T follicular helper cell (primary cell): ENCODE measurements at places on chromosomes 2 and 18.

GRCh38 chr18:65487569-65487968 lies 263.2 kb upstream of the CDH7 start:
- DNase-seq = no peak

GRCh38 chr18:71707400-71707799 lies 836.7 kb downstream of the CBLN2 start:
- no peak for DNase-seq

DNA sequence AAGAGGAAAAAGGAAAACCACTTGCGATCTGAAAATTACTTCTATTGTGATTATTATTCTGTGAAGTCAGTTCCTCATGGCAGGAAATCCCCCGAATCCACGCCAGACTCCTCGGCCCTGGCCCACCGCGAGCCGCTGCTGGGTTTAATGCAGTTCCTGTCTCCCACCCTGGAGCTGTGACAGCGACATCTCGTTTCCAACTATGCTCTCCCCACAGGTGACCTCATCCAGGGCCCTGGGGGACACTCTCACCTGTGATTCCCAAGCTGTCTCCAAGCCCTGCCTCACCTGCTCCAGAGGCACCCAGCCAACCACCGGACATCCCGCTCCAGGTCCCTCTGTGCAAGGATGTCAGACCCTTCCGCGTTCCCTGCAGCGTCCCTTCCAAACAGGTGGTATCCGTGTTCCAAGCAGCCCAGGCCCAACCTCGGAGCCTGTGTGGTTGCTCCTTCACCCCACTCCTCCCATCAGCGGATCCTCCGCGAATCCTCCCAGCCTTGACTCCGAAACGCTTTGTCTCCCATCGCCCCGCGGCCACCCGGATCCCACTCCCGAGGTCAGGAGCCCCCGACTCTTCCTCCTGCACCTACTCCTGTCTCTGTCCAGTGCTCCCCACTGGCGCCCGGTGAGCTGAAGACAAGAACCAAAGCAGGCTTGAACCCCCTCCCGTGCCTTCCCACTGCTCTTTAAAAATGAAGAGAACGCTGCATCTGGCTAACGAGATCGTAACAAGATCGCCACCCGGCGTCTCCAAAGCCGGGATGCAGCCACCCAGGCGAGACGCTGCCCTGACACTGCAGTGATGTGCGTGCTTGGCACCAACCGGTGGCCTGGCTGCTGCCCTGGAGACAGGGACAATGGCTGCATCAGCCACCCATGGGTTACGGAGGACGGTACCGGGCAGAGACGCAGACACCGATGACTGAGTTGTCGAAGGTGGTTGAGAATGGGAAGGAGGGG lies 96.5 kb downstream of the NDUFA10 start:
- DNase-seq = no peak

GRCh38 chr2:70746094-70746974 lies 21.7 kb downstream of the ADD2 start:
- DNase-seq = no peak
